ENCODE measurements at places on chromosomes 3 and 15.

DNA sequence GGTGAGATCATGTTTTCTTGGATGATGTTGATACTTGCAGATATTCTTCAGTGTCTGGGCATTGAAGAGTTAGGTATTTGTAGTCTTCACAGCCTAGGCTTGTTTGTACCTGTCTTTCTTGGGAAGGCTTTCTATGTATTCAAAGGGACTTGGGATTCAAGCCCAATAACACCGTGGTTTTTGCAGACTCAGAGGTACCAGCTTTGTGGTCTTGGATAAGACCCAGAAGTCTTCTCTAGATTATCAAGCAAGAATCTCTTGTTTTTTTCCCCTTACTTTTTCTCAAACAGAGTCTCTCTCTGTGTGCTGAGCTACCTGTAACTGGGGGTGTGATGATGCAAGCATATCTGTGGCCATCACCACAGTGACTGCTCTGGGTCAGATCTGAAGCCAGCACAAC is 42.7 kb upstream of the CCK start:
- no peak for DNase-seq

DNA sequence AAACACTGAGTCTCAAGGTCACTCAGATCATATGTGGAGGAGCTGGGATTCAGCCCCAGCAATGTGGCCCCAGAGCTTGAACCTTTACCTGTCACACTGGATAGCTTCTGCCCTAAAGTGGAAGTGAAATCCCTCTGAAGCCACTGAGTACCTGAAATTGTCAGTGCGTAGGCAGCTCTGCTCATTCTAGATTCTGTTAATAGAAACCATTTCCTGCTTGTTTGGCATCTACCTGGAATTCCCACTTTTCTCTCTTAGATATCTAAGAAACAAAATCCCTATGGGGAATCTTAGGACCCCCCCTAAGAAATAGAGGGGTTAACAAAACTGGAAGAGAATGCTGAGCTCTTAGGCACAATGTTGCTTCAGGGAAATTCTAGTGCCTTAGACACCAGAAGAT is 29.8 kb downstream of the FBXL22 start:
- no peak for DNase-seq

DNA sequence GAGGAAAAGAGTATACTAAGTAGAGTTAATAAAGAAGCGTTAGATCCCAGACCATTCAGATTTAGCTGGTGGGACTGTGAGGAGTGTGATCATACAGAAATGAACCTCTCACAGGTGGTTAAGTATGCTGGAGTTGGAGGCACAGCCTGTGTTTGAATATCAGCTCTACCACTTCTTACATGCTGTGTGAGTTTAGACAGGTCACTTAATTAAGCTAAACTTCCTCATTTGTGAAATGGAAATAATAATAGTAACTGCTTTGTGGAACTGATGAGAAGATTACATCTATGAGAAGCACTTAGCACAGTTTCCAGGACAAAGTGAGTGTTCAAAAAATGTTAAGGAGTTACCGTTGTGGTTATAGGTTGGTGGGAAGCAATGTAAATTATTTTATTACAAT is 8.4 kb downstream of the ACP3 start:
- no peak for DNase-seq

DNA sequence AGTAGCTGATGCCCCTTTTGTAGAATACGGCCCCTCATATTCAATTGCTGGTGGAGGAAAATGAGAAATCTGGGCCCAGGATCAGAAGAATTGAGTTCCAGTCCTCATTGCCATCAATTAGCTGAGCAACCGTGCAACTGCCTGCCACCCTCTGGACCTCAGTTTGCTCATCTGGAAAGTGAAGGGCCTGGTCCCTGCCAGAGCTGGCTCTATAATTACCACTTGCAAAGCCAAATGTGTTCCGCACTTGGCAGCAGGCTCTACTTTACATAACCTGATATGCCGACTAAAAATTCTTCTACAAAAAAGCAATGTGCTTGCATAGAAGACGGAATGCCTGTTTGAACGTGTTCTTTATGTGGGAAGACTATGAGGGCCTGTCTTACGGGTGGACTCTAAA is 8.6 kb upstream of the ITGB5 start:
- no peak for DNase-seq

DNA sequence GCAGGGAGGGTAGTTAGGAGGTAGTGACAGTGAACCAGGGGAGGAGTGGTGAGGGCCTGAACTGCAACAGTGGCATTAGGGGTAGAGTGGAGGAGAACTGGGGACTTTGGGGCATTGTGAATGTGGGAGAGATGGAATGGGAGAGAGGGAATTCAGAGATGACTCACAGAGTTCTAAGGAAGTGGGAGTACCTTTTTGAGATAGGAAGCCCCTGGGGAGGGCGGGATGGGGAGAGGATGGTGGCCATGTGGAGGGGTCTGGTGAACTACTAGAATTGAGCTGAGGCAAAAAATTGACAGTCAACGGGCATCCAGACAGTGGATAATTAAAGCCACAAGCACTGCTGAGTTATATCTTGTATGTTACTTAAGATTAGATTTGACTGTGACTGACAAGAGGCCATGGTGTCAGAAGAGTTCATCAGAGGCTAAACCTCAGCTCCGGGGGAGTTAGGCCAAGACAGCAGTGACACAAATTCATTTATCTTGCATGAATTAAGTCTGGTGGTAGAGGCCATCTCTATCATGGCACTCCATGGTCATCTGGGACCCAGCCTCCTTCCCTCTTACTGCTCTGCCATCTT is 34.0 kb downstream of the PLEKHO2 start:
- DNase-seq: no peak

DNA sequence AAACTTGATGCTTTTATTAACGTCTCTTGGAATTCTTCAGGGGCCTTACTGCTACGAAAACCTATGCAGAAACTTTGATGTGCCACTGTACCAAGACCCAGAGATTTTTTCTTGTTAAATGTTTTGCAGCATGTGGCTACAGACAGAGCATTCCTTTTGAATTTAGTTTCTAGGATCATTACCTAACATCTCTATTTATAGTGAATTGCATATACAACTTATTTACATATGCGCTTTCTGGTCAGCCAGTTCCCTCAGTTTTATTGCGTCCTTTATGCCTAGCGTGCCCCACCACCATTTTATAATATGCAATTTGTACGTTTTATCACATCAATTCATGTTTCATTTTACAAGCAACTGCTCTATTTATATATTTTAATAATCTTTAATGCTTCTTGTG is 46.2 kb upstream of the AGTR1 start:
- DNase-seq: no peak

- no peak for DNase-seq
Measured at GRCh38 chr3:149460117-149460516, 14.4 kb upstream of the TM4SF4 start.

DNA sequence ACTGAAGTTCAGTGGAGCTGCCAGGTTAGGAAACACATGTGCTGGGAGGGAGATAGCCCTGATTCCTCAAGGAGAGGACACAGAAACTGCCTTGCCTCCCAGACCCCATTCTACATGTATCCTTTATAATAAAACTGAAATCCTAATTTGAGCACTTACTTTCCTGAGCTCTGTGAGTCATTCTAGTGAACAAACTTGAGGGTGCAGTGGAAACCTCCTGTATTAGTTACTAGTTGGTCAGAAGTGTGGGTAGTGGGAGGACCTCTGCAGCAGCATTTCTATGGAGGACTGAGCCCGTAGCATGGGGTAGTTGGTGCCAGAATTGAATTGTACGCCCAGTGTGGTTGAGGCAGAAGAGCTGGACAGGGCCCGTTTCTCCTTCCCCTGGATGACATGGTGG is 23.9 kb downstream of the ATP1B3 start:
- no peak for DNase-seq

- DNase-seq: no peak
Measured at GRCh38 chr3:159764490-159765029, 224.1 kb upstream of the IL12A start.

- no peak for DNase-seq
Measured at GRCh38 chr3:122247825-122248185, 64.3 kb downstream of the CASR start.

DNA sequence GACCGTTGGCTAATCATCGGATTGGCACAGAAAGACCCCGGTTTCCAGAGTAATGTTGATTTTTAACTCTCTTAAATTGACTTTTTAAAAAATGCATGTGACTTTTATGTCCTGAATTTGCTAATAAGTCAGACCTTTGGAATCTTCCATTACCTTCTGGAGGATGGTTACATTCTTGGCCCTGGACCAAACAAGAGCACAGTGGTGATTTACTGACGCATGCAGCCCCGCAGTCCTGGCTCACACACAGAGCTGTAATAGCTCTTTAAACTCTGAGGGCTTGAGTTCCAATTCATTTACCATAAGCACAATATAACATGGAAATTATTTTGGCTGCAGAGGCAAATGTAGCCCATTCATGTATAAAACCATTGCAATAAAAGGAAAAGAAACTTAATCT is 25.1 kb downstream of the SOX14 start:
- DNase-seq: no peak

GRCh38 chr15:42149493-42150218 is 6.8 kb downstream of the PLA2G4F start:
- no peak for DNase-seq

DNA sequence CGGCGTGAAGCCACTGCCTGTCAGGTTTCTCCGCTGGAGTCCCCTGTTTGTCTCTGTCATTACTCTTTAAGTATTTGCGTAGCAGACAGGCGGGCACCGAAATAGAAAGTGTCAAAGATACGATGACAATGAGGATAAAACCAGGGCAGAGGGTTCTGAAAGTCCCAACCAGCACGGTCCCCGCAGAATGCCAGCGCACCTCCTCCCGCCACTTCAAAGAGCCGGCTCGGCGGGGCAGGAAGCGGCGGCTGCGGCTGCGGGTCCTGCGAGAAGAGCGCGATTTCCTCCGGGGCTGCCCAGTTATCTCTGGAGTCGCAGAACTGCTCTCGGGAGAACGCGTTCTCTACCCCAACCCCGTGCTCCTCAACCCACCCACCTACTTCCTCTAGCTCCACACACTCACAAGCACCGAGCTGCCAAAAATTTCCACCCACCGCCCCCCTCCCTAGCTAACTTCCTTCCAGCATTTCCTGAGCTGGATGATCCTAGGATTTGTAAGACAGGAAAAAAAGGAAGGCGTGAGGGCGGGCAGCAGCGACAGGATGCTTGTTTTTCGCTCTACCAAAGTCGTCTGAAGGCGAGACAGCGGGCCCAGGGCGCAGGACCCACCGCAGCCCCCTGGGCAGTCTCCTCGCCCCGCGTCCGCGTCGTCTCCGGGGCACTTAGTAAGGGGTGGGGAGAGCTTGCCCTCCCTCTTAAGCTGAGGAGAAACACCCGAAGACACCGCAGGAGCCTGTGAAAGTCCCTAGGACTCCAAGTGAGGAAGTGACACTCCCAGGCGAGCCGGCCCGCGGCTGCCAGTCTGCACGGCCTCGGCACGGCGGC is at the start of gene ARHGAP31:
Gene ARHGAP31 (plus strand): TSS at position 513 of the 825 bp plus-strand sequence. CDS start 522 bp downstream, outside the sequence.
- DNase-seq: no peak

DNA sequence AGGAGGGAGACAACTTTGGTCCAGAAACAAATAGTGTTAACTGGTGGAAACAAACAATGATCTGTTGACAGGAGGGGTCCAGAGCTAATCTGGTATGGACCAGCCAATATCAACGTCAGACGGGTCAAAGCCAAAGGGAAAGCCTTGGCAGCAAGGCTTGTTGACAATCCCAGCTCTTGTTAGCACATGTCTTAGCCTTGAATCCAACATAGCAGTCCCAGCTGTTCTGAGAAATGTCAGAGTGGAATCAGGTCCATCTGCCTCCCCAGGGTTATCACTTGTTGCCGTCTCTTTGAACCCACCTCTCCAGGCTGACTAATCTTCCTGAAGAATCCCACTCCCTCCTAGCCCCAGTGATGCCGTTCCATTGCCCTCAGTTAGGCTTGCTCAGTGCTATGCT is 404.6 kb upstream of the MCTP2 start:
- DNase-seq: no peak

DNA sequence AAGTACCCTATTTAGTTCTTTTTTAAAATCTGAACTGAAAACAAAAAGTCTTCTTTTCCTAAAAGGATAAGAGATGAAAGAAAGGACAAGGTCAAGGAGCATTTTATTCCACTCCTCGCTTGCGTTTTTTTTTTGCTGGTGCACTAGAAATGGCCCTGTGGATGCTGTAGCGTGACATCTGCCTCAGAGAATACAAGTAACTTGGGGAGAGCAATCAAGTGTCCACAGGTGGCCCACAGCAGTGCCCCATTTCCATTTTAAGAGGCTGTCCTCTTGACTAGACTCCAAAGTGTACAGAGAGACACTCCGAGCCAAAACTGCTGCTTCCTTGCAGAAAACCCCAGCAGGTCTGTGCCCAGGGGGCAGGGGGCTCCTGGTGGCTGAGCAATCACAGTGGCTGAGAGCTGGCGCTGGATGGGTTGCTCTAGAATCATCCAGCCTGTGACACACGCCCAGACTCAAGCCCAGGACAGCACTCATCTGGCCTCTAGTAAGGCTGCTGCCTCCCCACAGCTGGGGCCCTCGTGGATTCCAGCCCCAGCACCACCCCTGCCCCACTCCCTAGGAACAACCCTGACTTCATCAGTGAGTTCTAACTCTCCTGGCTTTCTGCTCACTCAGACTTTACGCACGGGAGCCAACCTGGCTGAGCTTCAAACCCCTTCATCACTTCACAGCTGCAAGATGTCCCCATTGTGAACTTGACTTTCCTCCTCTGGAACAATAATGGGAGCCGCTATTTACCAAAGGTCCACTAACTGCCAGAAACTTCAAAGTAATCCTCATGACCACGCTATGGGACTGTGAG is 71.1 kb upstream of the SPATA12 start:
- DNase-seq: no peak

GRCh38 chr15:94416820-94417219 is 185.5 kb downstream of the MCTP2 start:
- no peak for DNase-seq

DNA sequence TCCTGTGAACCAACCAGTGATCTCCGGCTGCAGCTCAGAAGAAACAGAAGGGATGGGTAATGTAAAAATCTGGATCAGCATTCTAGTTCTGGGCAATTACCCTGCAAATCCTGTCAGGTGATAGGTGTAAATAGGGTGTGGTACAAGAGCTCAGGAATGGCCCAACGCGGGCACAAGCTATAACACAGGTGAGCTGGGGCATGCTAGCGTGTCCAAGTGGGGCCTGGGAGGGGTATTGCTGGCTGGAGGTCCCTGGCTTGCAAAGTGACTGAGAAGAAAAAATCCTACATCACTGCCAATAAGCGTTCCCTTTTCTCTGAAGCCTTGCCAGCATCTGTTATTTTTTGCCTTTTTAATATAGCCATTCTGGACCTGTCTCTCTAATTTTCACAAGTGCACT is 9.7 kb upstream of the CHST2 start:
- no peak for DNase-seq

DNA sequence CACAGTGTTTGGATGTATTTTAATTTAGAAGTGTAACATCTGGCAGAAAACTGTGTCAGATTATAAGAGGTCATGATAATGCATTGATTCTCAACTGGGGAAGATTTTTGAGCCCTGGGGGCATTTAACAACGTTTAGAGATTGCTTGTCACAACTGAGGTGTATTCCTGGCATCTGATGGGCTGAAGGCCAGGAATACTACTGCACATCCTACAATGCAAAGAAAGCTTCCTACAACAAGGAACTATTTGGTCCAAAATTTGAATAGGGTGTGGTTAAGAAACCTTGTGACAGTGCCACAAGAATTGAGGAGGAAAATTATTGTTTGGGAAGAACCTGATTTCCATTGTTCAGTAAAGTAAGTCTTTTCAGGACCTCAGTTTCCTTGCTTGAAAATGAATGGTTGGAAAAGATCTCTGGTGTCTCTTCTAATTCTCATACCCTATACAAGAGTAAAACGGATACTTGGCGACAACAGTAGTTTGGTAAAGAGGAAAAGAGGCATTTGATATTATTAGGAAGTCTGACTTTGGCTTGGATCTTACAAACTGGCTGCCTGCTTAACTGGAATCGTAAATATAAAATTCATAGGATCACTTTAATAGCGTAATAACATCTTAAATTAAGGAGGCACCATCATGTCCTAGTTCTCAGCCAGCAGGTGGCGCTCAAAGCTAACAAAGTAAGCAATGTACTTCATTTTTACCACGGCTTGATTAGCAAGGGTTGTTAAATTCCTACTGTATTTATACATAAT is 4.3 kb downstream of the DAZL start:
- DNase-seq: peak; percentile 11
